IMR-90 (cell line): ENCODE measurements at places on chromosomes 5 and 9. TPM values are rescaled to one million over a fixed set of nuclear protein-coding genes. Genes with fewer than 3 reads are reported as not detected.

The SPINK7 gene
- not detected in 2 replicates for total RNA-seq

The WDR38 gene
- not detected in 2 replicates for total RNA-seq

The NTNG2 gene
- 0.28 and 0.54 TPM in 2 replicates for total RNA-seq

The FGF18 gene
- under 0.01 TPM in 1 of 2 replicates, not detected in the other for total RNA-seq

The HAVCR2 gene
- total RNA-seq = under 0.01 TPM in 2 replicates

The FUT7 gene
- not detected in 2 replicates for total RNA-seq

The ECSCR gene
- 3.1 and 3.9 TPM in 2 replicates for total RNA-seq

The SLC25A2 gene
- 0.28 TPM in 1 of 2 replicates, not detected in the other for total RNA-seq

The PCDHAC2 gene
- not detected in 2 replicates for total RNA-seq

The ADGRV1 gene
- under 0.01 TPM in 2 replicates for total RNA-seq

The HACD4 gene
- 2.2 and 2.8 TPM in 2 replicates for total RNA-seq

The FBN2 gene
- 67.5 and 69.0 TPM in 2 replicates for total RNA-seq

The IL3 gene
- total RNA-seq = not detected in 2 replicates

The GFI1B gene
- total RNA-seq = not detected in 2 replicates

The RLN2 gene
- total RNA-seq = not detected in 2 replicates

The GOLM1 gene
- total RNA-seq = 54.8 and 63.9 TPM in 2 replicates

The VCAN gene
- total RNA-seq = 158 and 159 TPM in 2 replicates

The COL15A1 gene
- 1.9 and 2.2 TPM in 2 replicates for total RNA-seq

The PFN3 gene
- total RNA-seq = not detected in 2 replicates

The ZFP2 gene
- 0.18 and 0.56 TPM in 2 replicates for total RNA-seq

The SPATA6L gene
- 0.18 and 0.28 TPM in 2 replicates for total RNA-seq

The NUDT2 gene
- total RNA-seq = 33.9 and 45.0 TPM in 2 replicates

The IFNA13 gene
- not detected in 2 replicates for total RNA-seq

The MLLT3 gene
- total RNA-seq = 21.1 and 24.4 TPM in 2 replicates

The IFNA2 gene
- not detected in 2 replicates for total RNA-seq

The FCN2 gene
- not detected in 2 replicates for total RNA-seq

The ORM2 gene
- total RNA-seq = not detected in 2 replicates

The NDST1 gene
- total RNA-seq = 30.3 and 30.5 TPM in 2 replicates

The ADGRD2 gene
- total RNA-seq = not detected in 2 replicates

The IL5 gene
- total RNA-seq = not detected in 2 replicates

The EGR1 gene
- 2.9 and 5.8 TPM in 2 replicates for total RNA-seq

The PLEKHG4B gene
- total RNA-seq = 1.1 TPM in 2 replicates

The IL9 gene
- total RNA-seq = not detected in 2 replicates

The SLC36A2 gene
- total RNA-seq = not detected in 2 replicates

The ATG12 gene
- total RNA-seq = 95.7 and 117 TPM in 2 replicates

The BTNL9 gene
- total RNA-seq = not detected in 2 replicates

The SLC2A6 gene
- total RNA-seq = 2.9 and 3.1 TPM in 2 replicates

The TMED9 gene
- total RNA-seq = 123 and 142 TPM in 2 replicates

The PRDM9 gene
- not detected in 2 replicates for total RNA-seq

The RANBP17 gene
- total RNA-seq = 29.0 and 29.7 TPM in 2 replicates

The C5orf58 gene
- total RNA-seq = not detected in 2 replicates

The NIM1K gene
- 0.54 and 0.56 TPM in 2 replicates for total RNA-seq
